ENCODE measurements at places on chromosomes 5 and 9. TPM values are rescaled to one million over a fixed set of nuclear protein-coding genes. Genes with fewer than 3 reads are reported as not detected.
A peak's percentile ranks its signal among the peaks of the same experiment; 100 is the strongest.

YTHDC2 gene
- 22.5 TPM for total RNA-seq

FAM200C gene
- total RNA-seq = 4.3 TPM

OSMR gene
- total RNA-seq = 1.5 TPM

ADCY2 gene
- total RNA-seq = 31.3 TPM

FAM151B gene
- total RNA-seq = 0.72 TPM

CATSPER3 gene
- 0.50 TPM for total RNA-seq

GRCh38 chr5:177036443-177036842 is 13.9 kb downstream of the ZNF346 start:
- H3K27ac ChIP-seq = no peak overlapping the region
- H3K27me3 ChIP-seq = no peaks in the 10 kb centered on the region
- peaks cover 8% of the 10 kb centered on the region for H3K4me1 ChIP-seq
- H3K36me3 ChIP-seq = no peaks in the 10 kb centered on the region
- no peak for DNase-seq

DNA sequence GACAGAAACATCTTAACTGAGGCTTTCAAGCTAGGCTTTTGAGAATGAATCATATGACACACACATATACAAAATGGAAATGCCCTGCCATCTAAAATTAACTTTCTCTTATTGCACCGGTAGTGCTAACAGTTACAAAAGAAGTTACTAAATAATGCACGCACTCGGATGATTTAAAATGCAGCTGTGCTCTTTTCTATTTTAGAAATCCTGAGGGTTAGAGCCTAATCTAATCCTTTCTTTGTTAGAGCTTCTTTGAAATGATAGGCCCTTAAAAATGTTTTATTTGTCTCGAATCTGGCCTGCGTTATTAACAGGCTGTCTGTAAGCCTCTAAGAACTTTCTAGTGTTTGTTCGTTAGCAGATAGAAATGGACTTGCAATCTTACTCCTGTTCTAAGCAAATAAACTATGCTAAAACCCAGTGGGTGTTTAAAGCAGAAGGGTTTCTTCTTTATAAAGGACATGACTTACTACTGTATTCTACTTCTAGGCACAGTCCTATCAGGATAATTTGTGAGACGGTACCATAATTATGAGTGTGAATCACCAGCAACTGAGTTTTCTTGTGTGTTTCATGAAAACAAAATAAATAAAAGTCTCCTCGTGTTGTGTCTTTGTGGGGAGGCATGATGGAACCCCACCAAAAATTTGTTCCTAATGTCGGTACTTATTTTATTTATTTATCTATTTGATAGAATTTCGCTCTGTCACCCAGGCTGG is 69.2 kb upstream of the MYO10 start:
- H3K27ac ChIP-seq = no peak overlapping the region
- H3K36me3 ChIP-seq = no peaks in the 10 kb centered on the region
- H3K27me3 ChIP-seq = no peaks in the 10 kb centered on the region
- H3K4me1 ChIP-seq = no peaks in the 10 kb centered on the region
- no peak overlapping the region for H3K4me3 ChIP-seq

DNA sequence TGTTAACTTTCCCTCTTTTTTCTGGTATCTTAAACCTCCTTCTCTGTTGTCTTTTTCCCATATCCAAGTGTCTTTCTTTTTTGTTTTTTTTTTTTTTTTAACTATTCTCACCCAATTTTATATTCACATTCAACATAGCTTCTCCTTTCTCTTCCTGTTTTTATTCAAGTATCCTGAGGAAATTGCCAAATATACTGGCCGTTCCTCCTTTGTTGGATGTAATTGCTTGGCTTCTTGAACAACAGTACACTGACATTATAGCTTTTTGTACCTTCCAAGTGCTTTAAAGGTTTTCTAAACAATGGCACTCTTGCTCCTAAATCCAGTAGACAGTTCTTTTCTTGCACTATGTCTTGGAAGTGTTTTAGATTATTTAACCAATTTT is 1146.8 kb downstream of the MAT2B start:
- no peak for DNase-seq

DNA sequence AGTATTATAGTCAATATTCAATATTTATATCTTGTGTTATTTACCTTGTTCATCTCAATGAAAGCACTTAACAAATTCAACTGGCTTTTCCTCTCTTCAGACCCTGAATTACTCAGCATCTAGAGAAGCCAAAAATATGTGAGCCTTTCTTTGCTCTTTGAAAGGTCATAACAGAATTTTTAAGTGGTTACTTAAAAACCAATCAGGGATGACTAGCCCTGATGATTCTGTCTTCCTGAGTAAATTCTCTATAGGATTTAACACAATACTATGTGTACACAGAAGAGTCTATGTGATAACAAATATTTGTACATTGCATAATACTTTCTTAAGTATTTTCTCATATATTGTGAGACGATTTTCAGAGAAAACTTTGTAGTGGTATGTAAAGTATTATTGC is 546.3 kb downstream of the MAT2B start:
- no peak overlapping the region for H3K4me3 ChIP-seq
- no peak for DNase-seq
- no peaks in the 10 kb centered on the region for H3K36me3 ChIP-seq
- H3K27me3 ChIP-seq = no peaks in the 10 kb centered on the region

GRCh38 chr9:126939821-126940221 is 25.2 kb downstream of the RALGPS1 start:
- H3K4me3 ChIP-seq = no peak overlapping the region
- DNase-seq = no peak
- H3K36me3 ChIP-seq = no peaks in the 10 kb centered on the region
- no peaks in the 10 kb centered on the region for H3K27me3 ChIP-seq
- H3K27ac ChIP-seq = no peak overlapping the region

- no peak overlapping the region for H3K27ac ChIP-seq
- no peak overlapping the region for H3K4me3 ChIP-seq
- H3K36me3 ChIP-seq = no peaks in the 10 kb centered on the region
- no peaks in the 10 kb centered on the region for H3K4me1 ChIP-seq
Observed at GRCh38 chr5:149257889-149258705, 13.6 kb upstream of the AFAP1L1 start.

GRCh38 chr9:6590772-6591384 is 54.7 kb downstream of the GLDC start:
- H3K27me3 ChIP-seq = no peaks in the 10 kb centered on the region
- DNase-seq = no peak
- H3K4me3 ChIP-seq = no peak overlapping the region
- H3K27ac ChIP-seq = no peak overlapping the region
- H3K4me1 ChIP-seq = no peaks in the 10 kb centered on the region

GRCh38 chr9:3032898-3033297 is 189.0 kb upstream of the PUM3 start:
- no peaks in the 10 kb centered on the region for H3K27me3 ChIP-seq
- H3K4me3 ChIP-seq = no peak overlapping the region
- H3K27ac ChIP-seq = no peak overlapping the region
- no peaks in the 10 kb centered on the region for H3K4me1 ChIP-seq

DNA sequence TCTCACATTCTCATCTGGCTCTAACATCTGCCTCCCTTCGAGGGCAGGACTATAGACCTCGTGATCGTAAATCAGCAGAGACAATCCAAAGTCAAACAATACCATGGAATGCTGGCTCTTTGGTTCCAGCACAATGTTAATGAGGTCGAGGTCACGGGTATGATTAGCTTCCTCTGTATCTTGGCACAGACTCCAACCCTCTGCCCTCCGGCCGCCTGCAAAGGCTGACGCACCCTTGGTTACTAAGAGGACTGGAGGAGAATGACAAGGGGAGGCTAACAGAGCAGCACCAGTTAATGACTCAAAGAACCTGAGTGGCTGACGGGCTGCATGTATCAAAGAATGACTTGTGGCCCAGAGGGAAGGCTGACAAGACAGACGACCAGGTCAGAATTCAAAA is 10.1 kb downstream of the LHFPL2 start:
- peaks cover 5% of the 10 kb centered on the region for H3K36me3 ChIP-seq
- no peak overlapping the region for H3K27ac ChIP-seq
- DNase-seq = no peak
- H3K4me1 ChIP-seq = peaks cover 15% of the 10 kb centered on the region
- no peaks in the 10 kb centered on the region for H3K27me3 ChIP-seq

- H3K27me3 ChIP-seq = no peaks in the 10 kb centered on the region
Observed at GRCh38 chr9:17551023-17551422, 27.8 kb upstream of the SH3GL2 start.

DNA sequence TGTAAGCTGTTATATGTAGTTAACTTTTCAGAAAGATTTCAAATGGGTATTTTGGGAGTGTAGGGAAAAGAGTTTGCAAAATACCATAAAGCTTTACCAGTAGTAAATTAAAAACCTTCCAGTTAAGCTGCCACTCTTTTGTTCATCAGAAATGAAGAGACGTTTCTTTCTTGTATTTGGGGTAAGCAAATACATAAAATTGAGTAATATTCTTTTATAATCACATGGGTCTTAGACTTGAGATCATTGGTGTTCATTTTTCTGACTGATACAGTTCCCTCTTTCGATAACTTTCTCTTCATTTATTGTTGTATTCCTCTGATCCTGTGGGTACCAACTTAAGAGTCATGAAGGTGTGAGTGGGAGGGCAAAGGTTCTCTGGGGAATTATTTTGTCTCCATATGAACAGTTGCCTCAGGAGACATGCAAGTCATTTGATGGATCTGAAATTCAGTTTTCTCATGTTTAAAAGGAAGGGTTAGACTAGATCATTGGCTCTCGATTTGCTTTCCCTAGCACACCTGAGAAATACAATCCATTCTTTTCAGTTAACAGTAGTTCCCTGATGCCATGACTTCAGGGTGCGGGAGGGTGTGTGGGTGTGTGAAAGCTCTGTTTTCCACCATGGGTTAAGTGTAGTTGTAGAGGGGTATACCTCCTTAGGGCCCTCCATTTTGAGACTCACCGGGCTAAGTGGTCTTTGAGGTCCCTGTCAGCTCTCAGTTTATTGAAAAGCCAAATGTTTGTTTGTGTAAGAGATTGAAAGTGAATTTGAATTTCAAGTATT is 47.7 kb downstream of the CNTRL start:
- H3K27me3 ChIP-seq = no peaks in the 10 kb centered on the region
- H3K4me1 ChIP-seq = no peaks in the 10 kb centered on the region

DNA sequence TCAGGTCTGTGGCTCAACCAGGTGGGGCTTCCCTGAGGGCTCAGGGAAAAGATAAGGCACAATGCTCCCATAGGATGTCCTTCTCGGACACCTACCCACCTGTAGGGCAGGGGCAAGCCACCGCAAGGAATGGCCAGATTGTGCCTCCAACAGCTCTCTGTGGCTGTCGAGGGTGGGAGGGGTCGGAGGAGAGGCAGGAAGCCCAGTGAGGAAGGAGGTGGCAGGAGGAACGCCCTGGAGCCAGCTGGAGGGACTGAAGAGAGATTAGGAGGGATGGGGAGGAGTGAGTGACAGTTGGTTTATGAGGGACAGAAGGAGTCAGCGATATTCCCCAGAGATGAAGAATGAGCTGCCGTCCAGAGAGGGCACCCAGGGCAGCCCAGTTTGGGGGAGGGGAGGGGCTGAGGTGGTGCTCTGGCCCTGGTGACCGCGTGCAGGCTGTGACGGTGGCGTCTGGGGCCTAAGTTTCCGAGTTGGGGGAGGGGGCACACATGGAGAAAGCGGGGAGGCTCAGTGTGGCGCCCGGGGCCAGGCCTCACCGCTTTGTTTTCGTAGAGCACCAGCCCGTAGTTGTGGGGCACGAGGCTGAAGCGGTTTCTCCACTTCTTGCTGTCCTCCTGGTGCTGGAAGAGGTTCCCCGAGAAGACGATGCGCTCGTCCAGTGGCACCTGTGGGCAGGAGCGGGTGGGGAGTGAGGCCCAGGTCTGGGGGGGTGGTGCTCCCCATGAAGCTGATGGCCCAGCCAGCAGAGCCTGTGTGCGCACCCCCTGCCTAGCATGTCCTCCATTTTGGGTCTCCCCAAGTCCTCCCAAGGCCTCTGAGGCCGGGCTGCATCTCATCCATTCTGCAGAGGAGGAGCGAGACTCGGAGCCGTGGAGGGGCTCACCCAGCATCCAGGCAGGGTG is 75.6 kb downstream of the LRSAM1 start:
- H3K4me3 ChIP-seq = no peak overlapping the region
- H3K27me3 ChIP-seq = no peaks in the 10 kb centered on the region
- peaks cover under 1% of the 10 kb centered on the region for H3K4me1 ChIP-seq
- no peak overlapping the region for H3K27ac ChIP-seq

DNA sequence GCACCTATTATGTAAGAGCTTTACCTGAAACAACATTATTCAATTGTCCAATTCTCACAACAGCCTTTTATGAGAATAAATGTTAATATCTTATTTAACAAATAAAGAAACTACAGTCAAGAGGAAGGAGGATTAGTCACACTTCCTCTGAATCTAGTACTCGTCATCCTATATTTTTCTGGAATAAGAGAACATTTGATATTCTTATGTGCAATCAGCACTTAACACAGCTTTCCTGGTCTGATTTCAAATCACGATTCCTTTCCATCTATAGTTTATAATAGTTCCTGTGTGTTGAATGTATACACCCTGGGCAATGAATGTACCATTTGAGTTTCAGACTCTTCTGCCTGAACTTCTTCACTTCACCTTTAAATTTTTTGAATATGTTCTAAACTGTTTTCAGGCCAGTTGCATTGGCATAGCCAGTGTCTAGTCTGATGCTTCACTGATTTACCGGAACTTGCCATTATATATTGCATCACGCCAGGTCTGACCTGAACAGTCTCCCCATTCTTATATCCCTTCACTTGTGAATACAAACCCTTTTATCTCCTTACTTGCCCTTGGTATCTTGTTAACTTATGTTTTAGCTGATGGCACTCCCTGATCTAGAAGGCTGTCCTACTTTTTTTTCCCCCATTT is 698.3 kb downstream of the MAT2B start:
- H3K27ac ChIP-seq = no peak overlapping the region
- H3K4me3 ChIP-seq = no peak overlapping the region
- no peaks in the 10 kb centered on the region for H3K36me3 ChIP-seq
- no peaks in the 10 kb centered on the region for H3K27me3 ChIP-seq
- DNase-seq = no peak

- H3K4me1 ChIP-seq = no peaks in the 10 kb centered on the region
- H3K27me3 ChIP-seq = no peaks in the 10 kb centered on the region
- no peak overlapping the region for H3K27ac ChIP-seq
- H3K4me3 ChIP-seq = peak overlapping the region; percentile 62
Observed at GRCh38 chr5:144205141-144205551, 34.5 kb downstream of the KCTD16 start.

GRCh38 chr9:117528225-117528624 is 113.4 kb upstream of the ASTN2 start:
- no peaks in the 10 kb centered on the region for H3K27me3 ChIP-seq
- H3K4me1 ChIP-seq = no peaks in the 10 kb centered on the region
- no peak for DNase-seq
- no peak overlapping the region for H3K27ac ChIP-seq
- no peaks in the 10 kb centered on the region for H3K36me3 ChIP-seq

GRCh38 chr5:99865159-99865558 is 670.0 kb upstream of the FAM174A start:
- H3K4me3 ChIP-seq = no peak overlapping the region
- H3K27ac ChIP-seq = no peak overlapping the region
- no peaks in the 10 kb centered on the region for H3K27me3 ChIP-seq
- no peak for DNase-seq

GRCh38 chr9:93730648-93731047 is 154.3 kb downstream of the PHF2 start:
- no peaks in the 10 kb centered on the region for H3K4me1 ChIP-seq
- DNase-seq = no peak
- no peak overlapping the region for H3K4me3 ChIP-seq
- H3K27me3 ChIP-seq = no peaks in the 10 kb centered on the region
- peaks cover 6% of the 10 kb centered on the region for H3K36me3 ChIP-seq

- no peak overlapping the region for H3K27ac ChIP-seq
- H3K4me3 ChIP-seq = peak overlapping the region; percentile 89
- H3K27me3 ChIP-seq = peaks cover 2% of the 10 kb centered on the region
- H3K4me1 ChIP-seq = peaks cover 4% of the 10 kb centered on the region
- 0 out of 2 replicates have a peak, but pooled peaks cover 4% of the 10 kb centered on the region for H3K36me3 ChIP-seq
Observed at GRCh38 chr5:76716456-76717157, 681 bp downstream of the F2R start.

- H3K27ac ChIP-seq = no peak overlapping the region
- no peaks in the 10 kb centered on the region for H3K4me1 ChIP-seq
- DNase-seq = peak; percentile 58
Observed at GRCh38 chr9:87684627-87685219, 41.2 kb upstream of the CTSL start.
